ENCODE measurements at places on chromosomes 1 and 21.

- no peak for DNase-seq
Measured at GRCh38 chr1:54353959-54354358, 52.2 kb downstream of the SSBP3 start.

GRCh38 chr1:87495147-87495546 lies 166.5 kb downstream of the LMO4 start:
- no peak for DNase-seq

DNA sequence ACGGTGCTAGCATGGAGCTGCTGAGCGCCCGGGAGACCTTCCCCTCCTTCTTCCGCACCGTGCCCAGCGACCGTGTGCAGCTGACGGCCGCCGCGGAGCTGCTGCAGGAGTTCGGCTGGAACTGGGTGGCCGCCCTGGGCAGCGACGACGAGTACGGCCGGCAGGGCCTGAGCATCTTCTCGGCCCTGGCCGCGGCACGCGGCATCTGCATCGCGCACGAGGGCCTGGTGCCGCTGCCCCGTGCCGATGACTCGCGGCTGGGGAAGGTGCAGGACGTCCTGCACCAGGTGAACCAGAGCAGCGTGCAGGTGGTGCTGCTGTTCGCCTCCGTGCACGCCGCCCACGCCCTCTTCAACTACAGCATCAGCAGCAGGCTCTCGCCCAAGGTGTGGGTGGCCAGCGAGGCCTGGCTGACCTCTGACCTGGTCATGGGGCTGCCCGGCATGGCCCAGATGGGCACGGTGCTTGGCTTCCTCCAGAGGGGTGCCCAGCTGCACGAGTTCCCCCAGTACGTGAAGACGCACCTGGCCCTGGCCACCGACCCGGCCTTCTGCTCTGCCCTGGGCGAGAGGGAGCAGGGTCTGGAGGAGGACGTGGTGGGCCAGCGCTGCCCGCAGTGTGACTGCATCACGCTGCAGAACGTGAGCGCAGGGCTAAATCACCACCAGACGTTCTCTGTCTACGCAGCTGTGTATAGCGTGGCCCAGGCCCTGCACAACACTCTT lies 1.1 kb downstream of the TAS1R3 start:
- no peak for DNase-seq

DNA sequence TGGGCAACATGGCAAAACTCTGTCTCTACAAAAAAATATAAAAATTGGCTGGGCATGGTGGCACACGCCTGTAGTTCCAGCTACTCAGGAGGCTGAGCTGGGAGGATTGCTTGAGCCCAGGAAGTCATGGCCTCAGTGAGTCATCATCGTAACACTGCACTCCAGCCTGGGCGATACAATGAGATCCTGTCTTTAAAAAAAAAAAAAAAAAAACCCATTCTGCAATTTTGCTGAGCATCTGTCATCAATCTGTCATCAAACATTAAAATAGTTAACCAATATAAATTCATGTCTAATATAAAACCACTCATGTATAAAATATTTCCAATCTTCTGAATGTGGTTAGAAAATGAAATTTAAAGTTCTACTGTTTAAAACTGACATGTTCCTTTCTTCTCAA lies 56.9 kb downstream of the LPAR3 start:
- no peak for DNase-seq

DNA sequence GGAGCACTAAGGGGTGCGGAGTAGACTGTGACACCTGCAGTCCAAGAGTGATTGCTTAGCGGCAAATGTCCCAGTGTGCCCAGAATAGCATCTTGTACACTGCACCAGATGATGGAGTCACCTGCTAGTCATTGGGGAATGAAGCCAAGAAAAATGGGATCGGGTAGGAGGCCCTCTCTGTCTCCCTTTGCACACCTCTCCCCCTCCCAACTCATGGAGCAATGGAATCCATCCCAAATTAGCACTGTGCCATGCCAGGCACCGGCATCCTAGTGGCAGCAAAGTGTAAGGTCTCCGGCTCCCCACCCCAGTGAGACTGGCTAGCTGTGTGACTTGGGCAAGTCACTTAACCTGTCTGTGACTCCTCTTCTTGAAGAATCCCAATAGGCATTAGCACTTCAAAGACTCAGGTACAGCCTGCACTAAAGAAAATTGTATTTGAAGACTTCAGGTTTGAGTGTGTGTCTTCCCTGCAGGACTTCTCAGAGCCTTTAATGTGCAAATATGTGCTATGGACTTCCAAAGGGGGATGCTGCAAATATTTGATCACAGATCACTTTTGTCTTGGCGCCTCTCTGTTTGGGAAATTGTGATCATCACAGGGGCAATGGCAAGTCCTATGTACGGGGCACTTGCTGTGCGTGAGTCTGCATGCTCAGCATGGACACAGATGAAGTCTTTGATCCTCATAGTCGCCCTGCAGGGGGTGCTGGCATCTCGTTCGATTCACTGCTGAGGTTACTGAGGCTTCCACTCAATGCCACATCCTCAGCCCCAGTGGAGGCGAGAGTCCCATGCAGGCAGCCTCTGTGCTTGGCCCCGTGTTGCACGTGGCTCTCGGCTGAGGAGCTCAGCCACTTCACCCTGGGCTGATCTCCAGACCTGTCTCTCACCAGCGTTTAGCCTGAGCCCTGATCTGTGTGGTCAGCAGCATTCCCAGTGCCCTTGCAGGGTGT lies 272.9 kb upstream of the C1orf174 start:
- peak; percentile 19 for DNase-seq
